RWPE1 (cell line): ENCODE measurements at places on chromosomes 13 and 19.

- no peak for DNase-seq
Measured at GRCh38 chr19:42122691-42123607, 9.3 kb downstream of the POU2F2 start.

DNA sequence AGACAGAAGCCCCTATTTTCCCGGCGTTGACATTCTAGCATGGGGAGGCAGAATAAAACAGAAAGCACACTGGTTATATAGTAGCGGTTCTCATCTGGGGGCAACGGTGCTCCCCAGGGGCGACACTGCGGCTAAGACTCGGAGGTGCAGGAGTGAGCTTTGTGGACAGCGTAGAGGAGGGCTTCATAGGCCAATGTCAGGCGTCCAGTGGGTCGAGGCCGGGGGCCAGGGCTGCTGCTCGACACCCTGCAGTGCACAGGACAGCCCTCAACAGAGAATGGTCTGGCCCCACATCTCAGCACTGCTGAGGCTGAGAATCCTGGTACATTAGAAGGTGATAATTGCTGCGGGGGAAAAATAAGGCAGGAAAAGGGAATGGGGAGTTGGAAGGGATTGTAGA, 1.5 kb downstream of the ZNF628 start:
- DNase-seq: no peak

GRCh38 chr13:29917650-29918049, 67.2 kb upstream of the UBL3 start:
- no peak for DNase-seq

- no peak for DNase-seq
Measured at GRCh38 chr19:8167985-8168384, 18.6 kb upstream of the FBN3 start.
